ENCODE measurements at places on chromosomes 4 and X. TPM values are rescaled to one million over a fixed set of nuclear protein-coding genes. Genes with fewer than 3 reads are reported as not detected.

DNA sequence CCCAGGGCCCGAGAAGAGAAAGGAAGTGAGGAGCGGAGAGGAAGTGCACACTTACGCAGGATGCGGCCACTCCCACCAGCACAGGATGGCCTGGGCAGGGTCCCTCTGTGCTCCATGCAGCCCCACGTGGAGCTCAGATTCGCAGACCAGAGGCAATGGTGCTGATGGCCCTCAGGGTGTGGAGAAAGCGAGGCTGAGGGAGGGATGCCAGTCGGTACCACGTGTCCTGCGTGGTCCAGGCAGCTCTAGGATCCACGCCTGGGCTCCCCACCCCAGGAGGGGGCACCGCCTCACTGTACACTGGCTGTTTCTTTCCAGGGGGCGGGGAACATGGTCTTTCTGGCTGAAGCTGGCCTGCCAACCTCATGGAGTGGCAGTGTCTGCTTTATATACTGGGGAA is 241.8 kb downstream of the AFAP1 start:
- DNase-seq, result no peak

DNA sequence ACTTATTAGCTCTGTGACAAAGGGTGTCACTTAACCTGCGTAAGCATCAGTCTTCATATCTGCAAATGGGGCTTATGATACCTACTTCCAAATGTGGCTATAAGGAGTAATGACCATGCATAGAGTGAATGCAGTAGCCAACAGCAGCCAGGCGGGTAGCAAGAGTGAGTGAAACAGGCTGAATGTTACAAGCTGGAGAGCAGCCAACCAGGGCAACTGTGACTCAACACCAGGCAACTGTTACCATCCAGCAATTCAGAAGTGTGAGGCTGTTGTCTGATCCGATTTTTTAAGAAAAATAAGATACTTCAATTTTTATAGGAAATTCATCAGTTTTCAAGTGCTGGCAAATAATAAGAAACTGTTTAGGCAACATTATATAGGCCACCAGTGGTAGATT is 270.2 kb upstream of the TAPT1 start:
- peak; percentile 59 for DNase-seq

DNA sequence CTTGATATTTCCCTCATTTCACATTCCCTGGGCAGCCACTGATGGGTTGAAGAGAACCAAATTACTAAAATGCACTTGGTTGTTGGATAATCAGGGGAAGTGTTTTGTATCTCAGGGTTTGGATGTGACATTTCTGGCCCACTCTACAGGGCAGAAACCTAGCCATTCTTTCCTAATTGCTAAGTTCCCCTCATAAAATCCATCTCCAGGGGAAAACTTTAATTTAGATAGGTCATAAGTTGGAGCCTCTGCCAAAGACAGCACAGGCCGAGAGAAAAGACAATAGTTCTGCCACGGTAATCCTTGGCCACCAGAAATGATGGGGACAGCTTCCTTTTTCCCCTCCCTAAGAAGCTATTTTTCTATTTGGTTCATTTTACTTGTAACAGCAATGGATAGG is 192.7 kb upstream of the C1QTNF7 start:
- DNase-seq, result no peak

WDR45 gene
- 40.7 TPM for total RNA-seq

- peak; percentile 6 for DNase-seq
Measured at GRCh38 chrX:154002215-154002719, 17.4 kb downstream of the IRAK1 start.

RXFP1 gene
- total RNA-seq, result not detected

DNA sequence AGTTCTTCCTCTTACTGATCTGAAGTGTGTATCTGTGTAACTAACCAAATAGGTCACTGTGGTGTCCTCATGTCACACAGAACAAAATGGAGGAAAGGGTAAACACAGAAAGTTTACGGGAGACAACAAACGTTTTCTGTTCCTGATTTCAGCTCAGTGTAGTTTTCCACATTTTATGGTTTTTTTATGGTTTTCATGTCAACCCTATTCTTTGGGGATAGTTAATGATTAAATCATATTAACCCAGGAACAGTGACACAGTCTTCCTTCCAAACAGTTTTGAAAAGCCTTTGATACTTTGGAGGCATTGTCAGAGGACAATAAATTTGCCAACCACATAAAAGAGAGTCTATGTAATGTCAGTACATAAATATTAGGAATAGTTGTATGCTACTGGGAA is 4.2 kb downstream of the LNX1 start:
- no peak for DNase-seq

PHOX2B gene
- total RNA-seq, result not detected

DNA sequence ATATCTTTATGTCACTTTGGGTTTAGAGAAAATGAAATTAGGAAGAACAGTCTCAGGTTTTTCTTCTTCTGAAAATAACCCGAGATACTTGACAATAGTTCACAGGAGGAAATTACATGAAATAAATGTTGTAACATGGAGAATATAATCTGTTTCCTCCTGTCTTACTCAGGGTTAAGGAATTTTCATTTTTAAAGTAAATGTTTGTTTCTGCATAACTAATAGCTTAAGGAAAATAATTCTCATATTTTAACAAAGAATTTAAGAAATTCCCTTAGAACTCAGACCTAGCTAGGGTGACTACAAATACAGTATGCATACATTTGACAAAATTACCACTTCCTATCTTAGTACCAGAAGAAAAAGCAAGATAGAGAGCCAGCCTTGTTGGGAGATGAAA is 17.2 kb upstream of the SPRY1 start:
- no peak for DNase-seq

CPLX1 gene
- not detected for total RNA-seq

HPSE gene
- 4.0 TPM for total RNA-seq

PAK3 gene
- not detected for total RNA-seq

DNA sequence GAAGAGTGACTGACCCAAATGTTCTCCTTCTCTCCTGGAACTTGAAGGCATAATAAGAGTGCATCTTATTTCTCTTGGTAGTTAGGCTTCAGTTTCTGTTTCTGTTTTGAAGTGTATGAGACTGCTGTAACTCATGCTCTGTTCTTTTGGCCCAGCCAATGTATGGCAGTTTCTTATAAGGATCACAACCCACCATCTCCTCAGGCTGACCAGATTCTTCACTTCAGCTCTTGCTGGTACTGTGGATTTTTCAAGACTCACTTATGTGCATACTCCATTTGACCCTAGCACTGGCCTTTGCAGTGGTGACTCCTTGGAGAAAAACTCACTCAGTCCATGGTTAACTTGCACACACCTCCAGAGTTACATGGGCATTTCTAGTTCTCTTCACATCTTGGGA is 9.6 kb upstream of the YTHDC1 start:
- no peak for DNase-seq

CFP gene
- 0.67 TPM for total RNA-seq

DNA sequence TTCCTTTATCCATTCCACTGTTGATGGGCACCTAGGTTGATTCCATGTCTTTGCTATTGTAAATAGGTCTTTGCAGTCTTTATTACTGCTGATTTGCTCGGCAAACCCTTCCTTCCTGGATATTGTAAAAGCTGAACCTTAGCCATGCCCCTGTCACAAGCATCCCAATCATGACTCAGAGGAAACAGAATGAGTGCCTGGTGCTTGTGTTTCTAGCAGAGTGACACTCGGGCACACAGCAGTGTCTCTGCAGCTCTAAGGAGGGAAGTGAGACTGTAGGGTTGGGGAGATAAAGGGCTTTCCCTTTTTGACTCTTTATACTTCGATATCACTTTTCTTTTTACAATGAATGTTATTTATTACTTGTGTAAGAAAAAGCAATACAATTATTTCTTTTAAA is 83.3 kb downstream of the AKAP4 start:
- DNase-seq, result no peak

DNA sequence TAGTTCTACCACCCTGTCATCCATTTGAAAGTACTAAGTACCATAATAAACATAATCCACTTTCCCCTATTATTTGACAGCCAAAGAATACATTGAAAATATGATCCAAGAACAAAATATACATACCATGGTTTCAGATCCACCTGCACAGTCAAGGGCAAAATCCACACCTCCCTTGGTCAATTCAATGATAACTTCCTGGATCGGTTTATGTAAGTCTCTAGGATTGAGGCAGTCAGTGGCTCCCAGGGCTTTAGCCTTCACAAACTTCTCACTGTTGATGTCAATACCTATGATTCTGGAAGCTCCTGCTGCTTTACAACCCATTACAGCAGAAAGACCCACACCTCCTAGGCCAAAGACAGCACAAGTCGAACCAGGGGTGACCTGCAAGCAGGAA is 12.7 kb downstream of the ADH4 start:
- no peak for DNase-seq

TRIM2 gene
- total RNA-seq, result 28.0 TPM

DCUN1D4 gene
- 25.4 TPM for total RNA-seq

DNA sequence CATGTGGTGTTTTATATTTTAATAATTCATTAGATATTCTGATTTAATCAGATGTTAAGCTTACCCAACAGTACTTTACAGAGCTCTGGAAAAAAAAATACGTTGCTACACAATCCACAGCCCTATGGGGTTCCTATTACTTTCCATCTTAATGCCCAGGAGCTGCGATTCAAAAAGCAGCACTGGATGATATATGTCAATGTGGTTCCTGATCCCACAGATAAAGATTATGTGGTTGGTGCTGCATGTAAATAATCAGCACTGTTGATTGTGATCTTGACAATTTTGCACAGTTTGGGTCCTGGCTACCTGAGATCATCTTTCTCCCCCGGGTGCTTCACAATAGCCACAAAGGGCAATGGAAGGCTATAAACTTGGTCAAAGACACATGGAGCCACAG is 72.7 kb upstream of the DCLK2 start:
- DNase-seq, result no peak

GC gene
- not detected for total RNA-seq

DNA sequence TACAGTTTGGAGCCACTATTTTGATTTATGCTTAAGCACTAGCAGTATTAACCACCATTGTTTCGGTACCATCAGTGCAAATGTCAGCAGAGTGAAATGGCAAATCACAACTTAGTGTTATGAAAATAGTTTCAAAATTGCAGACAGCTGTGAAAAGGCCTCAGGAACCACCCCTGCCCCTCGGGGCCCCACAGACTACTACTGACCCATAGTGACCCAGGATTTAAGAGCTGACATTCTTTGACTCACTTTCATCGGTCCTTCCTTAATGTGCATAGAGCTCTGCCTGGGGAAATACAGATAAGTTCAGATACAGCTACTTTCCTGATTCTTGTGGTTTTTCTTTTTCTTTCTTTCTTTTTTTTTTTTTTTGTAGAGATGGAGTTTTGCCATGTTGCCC is 3.3 kb upstream of the BBS7 start:
- no peak for DNase-seq

TGIF2LX gene
- not detected for total RNA-seq

GRCh38 chr4:41389356-41389755 is 132.6 kb downstream of the UCHL1 start:
- DNase-seq, result no peak

BMP2K gene
- total RNA-seq, result 25.3 TPM

SUPT20HL2 gene
- total RNA-seq, result not detected

GRCh38 chr4:55030589-55030988 is 94.8 kb downstream of the KDR start:
- DNase-seq, result no peak

DNA sequence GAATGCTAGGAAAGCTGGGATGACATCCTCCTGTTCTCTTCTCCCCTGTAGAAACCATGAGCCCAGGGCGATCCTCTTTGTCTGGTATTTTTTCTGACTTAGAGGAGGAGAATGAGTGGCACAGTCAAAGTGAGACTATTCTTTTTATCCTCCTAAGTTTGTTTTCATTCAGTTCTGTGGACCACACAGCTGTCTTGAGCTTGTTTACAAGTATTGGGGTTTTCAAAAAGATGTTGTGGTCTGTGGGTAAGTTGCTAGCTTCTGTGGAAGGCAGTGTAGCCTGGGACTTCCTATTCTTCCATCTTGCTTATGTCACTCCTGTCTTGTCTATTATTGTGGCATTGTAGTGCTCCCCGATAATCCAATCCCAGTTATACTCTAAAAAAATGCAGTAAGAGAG is 223.0 kb downstream of the PAPSS1 start:
- DNase-seq, result no peak

Data from HT1080 (cell line).